Large intestine (tissue), 12 donors: ENCODE measurements at places on chromosomes 7 and 10.

- no peak for DNase-seq
These were observed 88.0 kb upstream of the ZMIZ1 start for GRCh38 chr10:78980815-78981214.

DNA sequence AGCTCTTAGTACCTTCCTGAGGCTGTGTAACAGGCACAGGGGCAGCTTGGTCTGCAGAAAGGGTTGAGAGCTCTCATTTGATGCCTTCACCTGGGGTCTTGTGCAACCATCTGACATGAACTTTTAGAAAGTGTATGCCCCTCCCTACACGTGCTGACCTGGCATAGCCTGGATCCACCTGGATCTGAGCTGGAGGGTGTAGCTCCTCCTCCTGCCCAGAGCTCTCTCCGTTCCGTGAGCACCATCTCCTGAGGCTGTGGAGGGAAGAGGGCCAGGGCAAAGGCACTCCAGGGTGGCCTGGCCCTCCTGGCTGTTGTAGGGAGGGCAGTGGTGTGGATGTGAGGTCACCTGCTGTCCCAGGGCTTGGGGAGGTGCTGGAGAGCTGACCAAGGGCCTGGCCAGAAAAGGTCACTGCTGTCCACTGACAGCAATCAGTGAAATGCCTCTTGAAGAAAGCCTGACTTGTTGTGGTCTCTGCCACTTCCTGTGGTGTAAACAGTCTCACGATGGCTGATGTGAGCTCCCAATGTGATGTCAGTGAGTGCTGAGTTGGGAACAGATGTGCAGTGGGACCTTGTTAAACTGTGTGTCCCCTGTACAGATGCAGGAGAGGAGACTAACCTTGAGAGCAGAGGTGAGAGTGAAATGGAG lies 23.0 kb downstream of the AMZ1 start:
- no peak for DNase-seq

DNA sequence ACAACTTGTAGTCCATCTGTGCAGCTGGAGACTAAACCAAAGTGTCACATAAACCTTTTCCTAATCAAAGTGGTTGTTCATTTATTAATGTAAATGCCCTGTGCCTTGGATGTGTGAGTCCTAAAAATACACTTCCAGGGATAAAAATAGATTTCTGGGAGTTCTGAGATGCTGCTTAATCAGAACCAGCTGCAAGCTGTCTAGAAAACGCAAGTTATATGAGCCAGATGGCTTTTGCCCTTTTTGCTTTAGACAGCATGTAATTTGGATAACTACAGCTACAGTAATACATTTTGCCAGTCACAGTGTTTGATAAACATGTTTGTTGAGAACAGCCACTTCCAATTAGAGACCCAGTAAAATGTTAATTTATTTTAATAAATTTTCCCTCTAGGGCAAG lies 185.1 kb upstream of the PRPS1L1 start:
- DNase-seq, result no peak

- peak; percentile 54 for DNase-seq
These were observed 177.6 kb downstream of the GNAI1 start for GRCh38 chr7:80312139-80312661.

DNA sequence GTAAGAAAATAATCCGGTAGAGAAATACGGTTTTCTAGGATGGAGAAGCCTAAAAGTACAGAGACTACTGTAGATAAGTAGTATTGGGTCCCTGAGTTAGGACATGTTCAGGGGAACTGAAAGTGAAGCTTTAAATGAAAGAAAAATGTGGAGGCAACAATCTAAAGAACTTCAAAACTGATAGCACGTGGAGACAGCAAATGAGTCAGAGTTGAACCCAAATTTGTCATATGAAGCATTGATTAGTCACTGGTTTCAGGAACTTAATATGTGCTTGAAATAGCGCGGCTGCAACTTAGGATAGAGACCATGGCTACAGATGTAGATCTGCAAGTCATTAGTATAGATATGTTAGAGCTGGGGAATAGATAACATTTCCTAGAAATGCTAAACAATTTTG lies 1138.6 kb upstream of the SORCS1 start:
- DNase-seq, result no peak

- DNase-seq, result no peak
These were observed 93.1 kb downstream of the ZMYND11 start for GRCh38 chr10:228366-228765.

DNA sequence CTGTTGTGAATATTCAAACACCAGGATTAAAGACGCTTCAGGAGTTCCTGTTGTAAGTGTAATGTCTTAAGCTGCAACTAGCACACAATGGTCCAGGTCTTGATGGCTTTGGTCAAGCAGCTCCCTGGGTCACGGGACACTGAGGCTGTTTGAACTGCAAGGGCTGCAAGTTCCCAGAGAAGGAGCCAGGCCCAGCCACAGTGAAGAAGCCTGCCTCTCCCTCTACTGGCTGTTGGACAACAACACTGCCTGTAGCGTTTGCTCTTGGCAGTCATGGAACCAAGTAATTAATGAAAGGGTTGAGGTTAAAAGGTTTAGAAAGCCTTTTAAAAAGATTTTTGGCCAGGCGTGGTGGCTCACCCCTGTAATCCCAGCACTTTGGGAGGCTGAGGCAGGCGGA lies 31.9 kb upstream of the GUSB start:
- peak; percentile 77 for DNase-seq

GRCh38 chr7:150942001-150942590 lies 36.0 kb downstream of the KCNH2 start:
- DNase-seq, result no peak

DNA sequence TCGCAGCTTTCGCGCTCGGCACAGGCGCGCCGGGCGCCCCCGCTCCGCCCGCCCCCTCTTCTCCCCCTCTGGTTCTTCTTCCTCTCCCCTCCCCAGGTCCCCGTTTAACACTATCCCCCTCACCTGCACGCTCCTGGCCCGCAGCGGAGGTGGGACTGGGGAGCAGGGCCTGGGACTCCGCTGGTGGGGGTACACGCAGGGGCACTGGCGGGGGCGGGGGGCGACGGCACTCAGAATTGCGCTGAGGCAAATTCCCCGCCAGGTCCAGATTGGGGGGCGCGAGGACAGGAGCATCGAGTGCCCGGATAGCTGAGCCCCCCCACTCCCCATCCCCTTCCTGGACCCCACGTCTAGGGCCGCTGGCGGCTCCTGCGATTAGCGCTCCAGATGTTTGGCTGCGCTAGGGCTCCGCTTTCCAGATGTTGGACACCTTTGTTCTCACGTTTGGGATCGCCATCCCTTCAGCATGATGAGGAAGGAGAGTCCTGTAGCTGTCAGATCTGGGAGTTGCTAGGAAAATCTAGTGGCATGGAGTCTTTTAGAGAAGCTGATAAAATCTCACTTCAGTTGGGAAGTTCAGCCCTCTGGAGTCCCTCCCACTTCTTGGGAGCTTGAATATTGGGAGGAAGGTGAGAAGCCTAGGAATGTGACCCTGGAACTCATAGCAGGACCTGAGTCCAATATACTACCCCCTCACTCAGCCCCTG lies 31.4 kb upstream of the PAX2 start:
- no peak for DNase-seq

- no peak for DNase-seq
These were observed 2.3 kb downstream of the HPS1 start for GRCh38 chr10:98444314-98445006.

DNA sequence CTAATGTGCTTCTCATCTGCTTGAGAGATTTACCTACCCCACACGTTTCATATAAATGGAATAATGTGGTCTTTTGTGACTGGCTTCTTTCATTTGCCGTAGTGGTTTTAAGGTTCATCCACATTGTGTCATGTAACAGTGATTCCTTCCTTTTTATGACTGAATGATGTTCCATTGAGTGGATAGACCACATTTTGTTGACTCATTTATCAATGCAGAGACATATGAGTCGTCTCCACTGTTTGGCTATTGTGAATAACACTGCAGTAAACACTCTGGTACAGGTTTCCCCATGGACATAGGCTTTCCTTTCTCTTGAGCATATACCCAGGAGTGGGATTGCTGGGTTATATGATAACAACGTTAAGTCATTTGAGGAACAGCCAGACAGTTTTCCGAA lies 2.0 kb upstream of the AOC1 start:
- no peak for DNase-seq

- DNase-seq, result no peak
These were observed 78.7 kb downstream of the NKX6-2 start for GRCh38 chr10:132707121-132707775.

DNA sequence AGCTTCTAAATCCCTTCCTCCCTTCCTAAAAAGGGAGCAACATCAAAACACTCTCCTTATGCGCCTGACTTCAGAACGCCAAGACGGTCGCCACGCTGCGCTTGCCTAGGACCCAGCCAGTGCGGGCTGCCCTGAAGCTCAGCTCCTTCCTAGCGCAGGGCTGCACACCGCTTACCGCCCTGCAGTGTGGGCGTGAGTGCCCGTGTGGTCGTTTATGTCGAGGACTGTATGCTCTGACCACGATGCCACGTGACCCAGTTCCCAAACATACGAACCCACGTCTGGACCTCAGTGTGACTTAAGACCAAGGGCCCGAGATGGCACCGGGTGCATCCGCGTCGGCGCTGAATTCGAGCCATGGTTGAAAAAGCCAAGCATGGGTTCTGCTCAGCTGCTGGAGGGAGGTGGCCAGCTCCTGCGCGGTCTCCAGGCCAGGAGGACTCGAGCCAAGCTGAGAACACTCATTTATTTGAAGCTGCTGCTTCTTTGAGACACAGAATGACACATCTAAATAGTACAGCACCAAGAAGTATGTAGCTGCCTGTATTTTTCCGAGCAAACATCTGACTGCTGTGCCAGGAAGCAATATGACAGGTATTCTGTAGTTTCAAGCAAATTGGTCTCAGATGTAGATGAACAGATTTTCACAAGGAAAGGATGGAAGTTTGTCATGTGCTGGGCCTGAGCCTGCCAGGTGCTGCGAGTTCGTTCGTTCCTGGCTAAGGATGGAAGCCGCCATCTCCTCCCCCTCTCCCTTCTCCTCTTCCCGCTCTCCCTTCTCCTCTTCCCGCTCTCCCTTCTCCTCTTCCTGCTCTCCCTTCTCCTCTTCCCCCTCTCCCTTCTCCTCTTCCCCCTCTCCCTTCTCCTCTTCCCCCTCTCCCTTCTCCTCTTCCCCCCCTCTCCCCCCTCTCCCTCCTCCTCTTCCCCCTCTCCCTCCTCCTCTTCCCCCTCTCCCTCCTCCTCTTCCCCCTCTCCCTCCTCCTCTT lies 184.7 kb downstream of the EBF3 start:
- no peak for DNase-seq

- DNase-seq, result no peak
These were observed 182.5 kb upstream of the PRSS58 start for GRCh38 chr7:142440219-142440905.
